Activated T-helper 2 cell treated with anti-CD3 and anti-CD28 coated beads, Interferon-gamma antibody, Interleukin-2, Interleukin-4, amounts not matched to agents 10 μg/mL and 5 μg/mL and 100 μg/mL, durations not matched to agents 14 hours and 24 hours and 36 hours (primary cell): ENCODE measurements at places on chromosomes 5 and 9. TPM values are rescaled to one million over a fixed set of nuclear protein-coding genes. Genes with fewer than 3 reads are reported as not detected.

DNA sequence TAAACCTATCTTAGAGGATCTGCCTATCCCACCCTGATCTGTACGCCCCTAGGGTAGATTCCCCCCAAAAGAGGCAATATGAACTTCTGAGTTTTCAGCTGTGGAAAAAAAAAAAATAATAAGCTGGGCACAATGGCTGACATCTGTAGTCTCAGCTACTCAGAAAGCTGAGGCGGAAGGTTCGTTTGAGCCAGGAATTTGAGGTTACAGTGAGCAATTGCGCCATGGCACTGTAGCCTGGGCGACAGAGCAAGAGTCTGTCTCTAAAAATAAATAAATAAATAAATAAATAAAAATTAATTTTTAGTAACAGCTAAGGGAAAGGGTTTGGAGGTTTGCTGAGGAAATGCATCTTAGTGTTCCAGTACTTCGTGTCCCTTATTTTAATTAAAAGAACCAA is 21.1 kb upstream of the SLC28A3 start:
- DNase-seq = no peak

GRCh38 chr5:149793256-149793550 is 63.1 kb downstream of the PPARGC1B start:
- DNase-seq = no peak

DNA sequence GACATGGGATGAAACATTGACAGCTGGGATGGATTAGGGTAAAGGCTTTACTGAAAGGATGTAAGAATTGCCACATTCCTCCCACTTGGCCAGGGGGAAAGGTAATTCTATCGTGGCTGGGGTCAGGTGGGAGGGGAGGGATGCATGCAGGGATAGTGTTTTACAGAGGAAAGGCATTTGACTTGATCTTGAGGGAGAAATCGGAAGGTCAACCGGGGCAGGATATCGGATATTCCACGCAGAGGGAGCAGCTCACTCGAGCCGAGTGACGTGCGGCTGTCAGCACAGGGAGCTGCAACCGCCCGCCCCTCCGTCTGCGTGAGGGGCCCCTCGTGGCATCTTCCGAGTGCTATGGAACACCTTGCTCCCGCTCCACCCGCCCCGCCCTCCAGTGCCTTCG is 63.4 kb upstream of the ADAMTS2 start:
- no peak for DNase-seq

- no peak for DNase-seq
These were observed 68.5 kb downstream of the PRLR start for GRCh38 chr5:35161652-35162273.

DNA sequence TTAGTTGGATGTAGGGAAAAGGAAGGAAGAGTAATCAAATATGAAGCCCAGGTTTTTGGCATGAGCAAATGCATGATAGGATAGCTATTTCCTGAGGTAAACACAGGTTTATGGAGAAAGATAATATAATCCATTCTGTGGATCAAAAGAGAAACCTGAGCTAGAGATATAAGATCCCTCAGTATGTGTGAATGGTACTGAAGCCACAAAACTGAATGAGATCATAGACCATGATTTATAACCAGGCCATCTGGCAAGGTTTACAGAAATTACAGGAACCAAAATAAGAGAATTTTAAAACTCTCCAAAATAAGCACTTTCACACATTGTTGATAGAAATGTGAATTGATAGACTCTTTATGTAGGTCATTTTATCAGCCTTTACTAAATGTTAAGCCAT is 28.7 kb upstream of the ECM2 start:
- no peak for DNase-seq

DNA sequence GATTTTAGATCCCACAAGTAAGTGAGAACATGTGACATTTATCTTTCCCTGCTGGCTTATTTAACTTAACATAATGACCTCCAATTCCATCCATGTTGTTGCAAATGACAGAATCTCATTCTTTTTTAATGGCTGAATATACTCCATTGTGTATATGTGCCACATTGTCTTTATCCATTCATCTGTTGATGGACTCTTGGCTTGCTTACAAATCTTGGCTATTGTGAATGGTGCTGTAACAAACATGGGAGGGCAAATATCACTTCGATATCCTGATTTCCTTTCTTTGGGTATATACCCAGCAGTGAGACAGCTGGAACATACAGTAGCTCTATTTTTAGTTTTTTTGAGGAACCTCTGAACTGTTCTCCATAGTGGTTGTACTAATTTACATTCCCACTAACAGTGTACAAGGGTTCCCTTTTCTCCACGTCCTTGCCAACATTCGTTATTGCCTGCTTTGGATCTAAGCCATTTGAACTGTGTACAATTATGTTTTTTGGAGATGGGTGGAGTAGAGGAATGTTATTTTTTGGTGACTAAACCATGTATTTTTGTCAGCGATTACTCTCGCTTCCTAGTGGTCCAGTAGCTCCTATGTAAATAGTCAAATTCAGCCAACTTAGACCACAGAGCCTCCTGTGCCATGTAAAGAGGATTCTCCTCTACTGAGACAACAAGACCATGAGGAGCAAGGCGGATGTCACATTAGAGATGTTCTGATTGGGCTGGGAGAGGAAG is 60.6 kb downstream of the TNFSF15 start:
- no peak for DNase-seq

DNA sequence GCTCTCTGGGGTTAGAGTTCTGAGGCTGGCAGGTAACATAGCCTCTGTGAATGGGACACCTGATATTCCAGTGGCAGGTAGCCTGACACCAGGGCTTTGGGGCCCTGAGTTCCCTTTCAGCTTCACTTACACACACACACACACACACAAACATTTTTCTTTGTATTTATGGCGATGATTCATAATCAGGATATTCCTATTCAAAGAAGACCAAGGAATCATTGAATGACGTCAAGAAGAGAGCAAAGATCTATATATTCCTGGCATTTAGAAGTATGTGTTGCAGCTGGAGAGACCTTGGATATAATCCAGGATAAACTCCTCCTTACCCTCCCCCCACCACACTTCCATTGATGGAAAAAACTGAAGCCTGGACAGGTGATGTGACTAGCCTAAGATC is 7.9 kb upstream of the ENTREP1 start:
- DNase-seq = no peak

DNA sequence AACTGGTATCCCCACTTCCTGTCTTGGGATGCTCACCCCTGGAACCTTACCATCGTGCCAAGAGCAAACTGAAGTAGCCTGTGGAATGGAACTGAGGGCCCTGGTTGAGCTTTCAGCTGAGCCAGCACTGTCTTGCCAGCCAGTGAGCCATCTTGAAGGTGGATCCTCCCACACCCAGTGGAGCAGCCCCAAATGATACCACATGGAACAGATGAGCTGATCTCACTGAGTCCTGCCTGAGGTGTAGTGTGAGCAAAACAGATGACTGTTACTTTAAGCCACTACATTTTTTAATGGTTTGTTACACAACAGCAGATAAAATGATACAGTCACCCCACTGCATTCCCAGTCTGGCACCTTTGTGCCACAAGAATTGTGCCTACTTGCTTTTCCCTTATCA is 2.2 kb upstream of the PCYOX1L start:
- no peak for DNase-seq

DNA sequence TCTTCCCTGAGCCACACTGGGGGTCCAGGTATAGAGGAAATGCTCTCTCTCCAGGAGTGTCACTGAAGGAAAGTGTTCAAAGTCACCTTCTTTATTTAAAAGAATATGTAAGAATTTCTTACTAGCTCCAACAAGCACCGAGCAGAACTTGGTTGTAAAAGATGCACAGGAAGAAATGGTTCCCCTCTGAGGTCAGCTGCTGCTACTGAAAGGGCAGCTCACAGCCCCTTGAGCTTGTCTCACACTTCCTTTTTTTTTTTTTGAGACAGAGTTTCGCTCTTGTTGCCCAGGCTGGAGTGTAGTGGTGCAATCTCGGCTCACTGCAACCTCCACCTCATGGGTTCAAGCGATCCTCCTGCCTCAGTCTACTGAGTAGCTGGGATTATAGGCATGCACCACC is 77.2 kb downstream of the PRRT1B start:
- no peak for DNase-seq

Gene REEP2
- 9.7 and 11.1 TPM in 2 replicates for total RNA-seq

Gene FAXDC2
- total RNA-seq = not detected in 2 replicates

Gene CYLC2
- total RNA-seq = not detected in 2 replicates

Gene DIRAS2
- 0.05 TPM in 1 of 2 replicates, not detected in the other for total RNA-seq
